ENCODE measurements at places on chromosomes 5 and 9.

DNA sequence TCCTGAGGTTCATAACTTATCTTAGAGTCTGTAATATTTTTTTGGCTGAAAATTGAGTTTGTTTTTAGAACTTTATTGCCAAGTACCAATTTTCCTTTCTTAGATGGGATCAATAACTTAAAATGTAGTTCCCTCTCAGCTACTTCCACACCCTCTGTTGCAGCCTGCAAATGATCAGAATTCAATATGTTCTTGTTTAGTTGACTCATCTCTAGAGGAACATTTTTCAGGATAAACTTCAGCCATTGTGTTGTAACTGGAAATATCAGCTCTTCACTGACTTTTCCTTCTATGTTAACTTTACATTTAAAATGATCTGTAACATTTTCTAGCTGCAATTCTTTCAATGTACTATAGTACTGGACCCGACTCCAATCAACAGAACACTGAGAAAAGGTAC lies 115.7 kb downstream of the ESM1 start:
- no peak for DNase-seq

GRCh38 chr5:157327771-157328170 lies 61.8 kb downstream of the CYFIP2 start:
- DNase-seq = no peak

- peak; percentile 20 for DNase-seq
Measured at GRCh38 chr5:98510143-98510985, 263.1 kb upstream of the RGMB start.

DNA sequence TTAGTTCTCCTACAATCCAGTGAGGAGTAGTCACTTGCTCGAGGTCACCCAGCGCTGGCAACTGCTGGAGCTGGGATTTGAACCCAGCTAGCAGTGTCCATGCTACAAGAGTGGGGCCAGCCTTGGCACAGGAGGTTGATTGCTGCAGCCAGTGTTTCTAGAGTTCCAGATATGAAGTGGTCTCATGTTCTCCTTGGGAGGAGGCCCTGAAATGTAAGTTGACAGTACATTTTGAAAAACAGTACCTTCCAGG lies 802 bp downstream of the CCDC107 start:
- DNase-seq = peak; percentile 41

DNA sequence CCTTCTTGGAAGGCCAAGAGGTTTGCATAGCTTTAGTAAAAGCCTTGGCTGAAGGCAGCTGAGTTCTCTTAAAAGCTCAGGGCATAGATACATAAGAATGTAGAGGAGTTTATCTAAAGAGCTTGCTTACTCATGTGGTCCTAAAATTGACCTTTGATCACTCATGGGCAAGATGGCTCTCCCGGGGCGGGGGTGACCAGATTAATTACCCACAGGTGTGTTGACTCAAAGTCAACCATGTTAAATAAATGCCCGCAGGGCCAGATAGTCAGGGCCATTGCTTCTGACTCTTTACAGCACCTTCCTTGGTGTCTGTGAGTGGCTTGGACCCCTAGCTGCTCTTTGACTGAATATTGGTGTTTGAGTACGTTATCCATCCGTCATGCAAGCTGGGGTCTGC lies 33.1 kb upstream of the GHR start:
- no peak for DNase-seq

DNA sequence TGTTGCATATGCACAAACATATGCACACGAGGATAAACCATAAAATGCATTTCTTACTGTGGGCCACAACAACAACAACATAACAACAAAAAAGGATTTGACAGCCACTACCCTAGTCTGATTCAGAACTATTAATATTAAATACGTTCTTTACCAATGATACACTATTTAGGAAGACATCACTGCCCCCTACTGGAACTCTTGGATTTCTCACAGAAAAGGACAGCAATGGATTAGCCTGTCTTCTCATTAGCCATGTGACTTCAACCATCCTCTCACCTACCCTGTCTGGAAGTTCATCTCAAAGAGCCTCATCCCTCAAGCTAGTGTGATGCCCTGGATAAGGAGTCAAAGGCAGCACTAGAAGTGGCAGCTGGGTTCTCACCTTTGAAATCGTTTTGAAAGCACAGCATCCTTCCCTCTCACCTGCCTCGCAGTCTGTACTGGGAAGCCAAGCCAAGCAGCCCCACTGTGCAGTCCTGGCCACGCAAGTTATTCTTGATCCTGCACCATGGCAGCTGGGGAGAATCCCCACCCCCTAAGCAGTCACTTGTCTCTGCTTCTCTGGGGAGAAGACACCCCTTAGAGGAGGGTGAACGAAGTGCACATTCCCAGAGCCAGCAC lies 64.6 kb downstream of the SH3TC2 start:
- DNase-seq = peak; percentile 70

- no peak for DNase-seq
Measured at GRCh38 chr5:76383126-76383832, 19.8 kb upstream of the IQGAP2 start.

GRCh38 chr5:3197304-3198073 lies 398.1 kb upstream of the IRX1 start:
- no peak for DNase-seq

- DNase-seq = no peak
Measured at GRCh38 chr9:126424511-126424910, 97.9 kb downstream of the MVB12B start.

DNA sequence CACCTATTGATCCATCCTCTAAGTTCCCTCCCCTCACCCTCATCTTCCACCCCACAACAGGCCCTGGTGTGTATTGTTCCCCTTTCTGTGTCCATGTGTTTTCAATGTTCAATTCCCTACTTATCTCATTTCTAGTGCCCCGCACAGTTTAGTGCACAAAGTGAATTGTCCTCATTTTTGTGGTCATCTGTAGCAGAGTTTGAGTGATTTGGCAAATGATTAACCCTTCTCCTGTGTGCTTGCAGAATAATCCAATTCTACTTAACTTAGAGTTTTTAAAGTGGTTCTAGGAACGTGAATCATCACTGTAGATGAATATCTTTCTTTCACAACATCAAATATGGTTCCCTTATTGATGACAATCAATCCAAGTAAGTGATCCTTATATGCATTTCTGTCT lies 6.3 kb upstream of the HAPLN1 start:
- DNase-seq = peak; percentile 93

GRCh38 chr9:136720898-136721338 lies 8.5 kb downstream of the DIPK1B start:
- DNase-seq = no peak

DNA sequence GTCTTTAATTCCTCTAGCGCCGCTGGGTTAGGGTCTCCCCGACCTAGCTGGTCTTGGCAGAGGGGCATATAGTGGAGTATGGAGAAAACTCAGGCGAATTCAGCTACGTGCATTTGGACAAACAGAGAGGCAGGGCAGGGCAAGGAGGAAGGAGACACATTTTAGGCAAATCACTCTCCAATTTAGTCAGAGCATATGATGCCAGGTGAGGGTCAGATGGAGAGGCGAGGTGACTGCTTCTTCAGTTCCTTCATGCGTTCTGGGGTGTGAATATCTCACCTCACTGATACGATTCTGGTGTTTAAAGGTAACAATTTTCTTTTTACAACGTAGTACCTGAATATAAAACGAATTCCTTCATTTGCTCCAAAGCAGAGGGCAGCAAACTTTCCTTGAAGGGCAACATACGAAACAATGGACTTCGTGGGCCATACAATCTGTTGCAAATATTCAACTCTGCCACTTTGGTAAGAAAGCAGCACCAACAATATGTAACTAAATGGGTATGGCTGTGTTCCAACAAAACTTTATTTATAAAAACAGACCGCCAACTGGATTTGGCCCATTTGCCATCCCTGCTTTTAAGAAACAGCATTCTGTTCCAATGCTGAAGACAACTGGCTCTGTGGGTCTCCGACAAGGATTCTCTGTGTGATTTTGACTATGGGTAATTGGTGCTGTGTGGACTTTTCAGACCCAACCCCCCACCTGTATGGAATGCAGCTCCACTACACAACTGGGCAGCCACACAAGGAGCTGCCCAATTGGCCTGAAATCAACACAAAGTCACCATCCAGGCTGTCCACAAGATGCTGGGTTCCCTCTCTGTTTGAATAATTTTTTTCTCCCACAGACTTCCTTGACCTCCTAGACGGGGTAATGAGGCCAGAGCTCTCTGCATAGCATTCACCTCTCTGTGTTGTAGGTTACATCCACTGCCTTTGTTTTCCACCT lies 53.8 kb downstream of the RAPGEF1 start:
- no peak for DNase-seq

- no peak for DNase-seq
Measured at GRCh38 chr9:136403538-136403914, 3.6 kb upstream of the SNAPC4 start.

GRCh38 chr9:135186248-135187164 lies 99.0 kb downstream of the OLFM1 start:
- no peak for DNase-seq

- no peak for DNase-seq
Measured at GRCh38 chr5:118578093-118578492, 410.3 kb downstream of the DTWD2 start.

GRCh38 chr5:147369742-147370374 lies 135.0 kb downstream of the STK32A start:
- no peak for DNase-seq

DNA sequence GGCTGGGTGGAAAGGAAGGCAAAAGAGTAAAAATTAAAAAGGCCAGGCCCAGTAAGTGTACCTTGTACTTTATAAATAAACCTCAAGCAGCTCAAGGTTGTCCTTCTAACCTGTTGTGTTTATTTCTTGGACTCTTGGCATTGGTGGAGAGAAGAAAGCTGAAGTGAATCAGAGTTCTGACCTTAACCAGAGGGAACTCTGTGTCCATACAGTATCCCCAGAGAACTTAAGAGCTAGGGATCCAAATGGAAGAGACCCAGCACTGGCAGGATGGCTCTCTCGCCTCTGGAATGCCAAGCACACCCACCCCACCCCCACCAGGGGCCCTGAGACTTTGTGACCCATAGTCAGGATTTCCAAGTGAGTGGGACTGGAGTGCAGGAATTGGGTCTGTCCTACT lies 14.2 kb downstream of the NUDT2 start:
- no peak for DNase-seq

DNA sequence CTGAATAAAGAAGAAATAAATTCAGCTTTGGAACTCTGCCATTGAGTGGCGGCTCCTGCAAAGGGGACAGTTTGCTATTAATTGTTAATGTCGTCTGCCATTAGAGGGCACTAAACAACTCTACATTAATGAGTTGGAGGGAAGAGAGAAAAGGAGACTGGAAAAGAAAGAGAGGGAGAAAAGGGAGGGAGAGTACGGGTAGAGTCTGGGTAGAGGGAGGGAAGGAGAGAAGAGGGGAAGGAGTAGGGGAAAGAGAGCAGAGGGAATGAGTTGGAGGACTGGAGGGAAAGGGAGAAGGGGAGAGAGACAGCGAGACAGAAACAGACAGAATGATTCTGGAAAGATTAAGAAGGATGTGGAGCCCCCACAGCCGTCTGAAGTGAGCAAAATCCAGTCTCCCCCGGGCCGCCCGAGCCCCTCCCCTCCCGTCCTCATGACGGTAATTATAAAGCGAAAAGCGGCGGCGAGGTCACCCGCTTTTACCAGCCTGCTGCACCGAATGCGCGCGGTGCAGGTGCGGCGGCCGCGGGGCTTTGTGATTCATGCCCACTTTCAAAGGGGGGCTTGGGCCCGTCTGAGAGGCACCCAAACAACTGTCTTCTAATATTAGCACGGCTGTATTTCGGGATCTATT lies 1.9 kb upstream of the FST start:
- peak; percentile 71 for DNase-seq

DNA sequence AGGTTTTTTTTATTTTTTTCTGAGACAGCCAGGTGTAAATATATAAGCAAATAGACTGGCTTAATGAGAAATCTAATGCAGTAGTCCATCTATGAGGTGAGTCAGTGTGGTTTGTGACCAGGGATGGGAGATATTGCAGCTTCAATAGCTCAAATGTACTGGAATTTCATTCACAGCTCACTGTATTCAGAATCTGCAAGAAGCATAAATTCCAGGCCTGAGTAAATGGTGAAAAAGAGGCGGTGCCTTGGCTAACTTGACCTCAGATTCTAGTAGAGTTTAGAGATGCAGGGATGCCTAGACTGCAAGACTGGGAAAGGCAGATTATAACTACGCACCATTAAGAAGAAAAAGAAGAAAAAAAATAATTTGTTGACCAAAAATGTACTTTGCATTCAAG lies 151.9 kb upstream of the SMC2 start:
- peak; percentile 9 for DNase-seq

DNA sequence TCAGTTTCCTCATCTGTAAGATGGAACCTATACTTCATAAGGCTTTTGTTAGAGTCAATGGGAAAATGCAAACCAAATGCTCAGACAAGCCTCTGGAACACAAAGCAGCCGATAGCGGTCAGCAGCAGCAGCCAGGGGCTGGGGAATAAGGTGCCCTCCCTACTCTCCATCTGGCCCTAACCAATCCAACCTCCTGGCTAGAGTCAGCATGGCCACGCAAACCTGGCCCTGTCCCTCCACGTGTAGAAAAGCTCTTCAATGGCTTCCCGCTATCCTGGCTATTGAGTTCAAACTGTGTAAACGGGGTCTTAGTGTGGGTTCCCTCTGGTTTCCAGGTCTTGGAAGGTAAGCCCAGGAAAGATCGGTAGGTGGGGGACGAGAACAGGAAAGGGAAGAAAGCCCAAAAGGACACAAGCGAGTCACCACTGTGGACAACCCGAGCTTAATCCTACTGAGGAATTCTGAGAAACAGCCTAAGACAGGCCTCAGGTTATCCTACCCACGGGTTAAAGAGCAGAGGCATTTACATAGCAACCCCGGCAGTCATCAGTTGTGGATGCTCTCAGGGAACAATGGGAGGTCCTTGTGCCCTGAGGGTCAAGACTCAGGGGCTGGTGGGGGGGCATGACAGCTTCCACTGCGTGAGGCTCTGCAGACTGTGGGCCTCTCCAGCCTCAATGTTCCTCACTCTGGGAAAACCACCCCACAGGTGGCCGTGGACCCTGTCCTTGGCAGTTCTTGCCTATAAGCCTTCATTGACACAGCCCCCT lies 30.9 kb downstream of the FABP6 start:
- DNase-seq = no peak

DNA sequence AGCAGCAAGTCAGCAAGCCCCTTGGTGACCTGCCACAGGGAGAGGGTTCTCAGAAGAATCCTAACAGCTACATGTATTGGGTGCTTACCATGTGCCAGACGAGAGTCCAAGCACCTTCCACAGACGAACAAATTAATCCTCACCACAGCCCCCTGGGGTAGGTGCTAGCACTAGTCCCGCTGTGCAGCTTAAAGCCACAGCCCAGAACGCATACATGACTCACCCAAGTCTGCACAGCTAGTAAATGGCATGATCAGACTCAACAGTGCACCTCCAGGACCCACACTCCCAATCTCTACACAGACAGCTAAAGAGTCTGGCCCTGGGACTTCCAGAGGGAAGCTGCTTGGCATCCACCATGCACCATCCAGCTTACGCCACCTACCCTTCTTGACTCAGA lies 111.5 kb downstream of the PAX5 start:
- DNase-seq = peak; percentile 31

GRCh38 chr5:72505539-72506157 lies 1.6 kb downstream of the ZNF366 start:
- no peak for DNase-seq

GRCh38 chr9:135588371-135588770 lies 26.8 kb downstream of the PAEP start:
- no peak for DNase-seq
